ENCODE measurements at places on chromosomes 16 and 17. TPM values are rescaled to one million over a fixed set of nuclear protein-coding genes. Genes with fewer than 3 reads are reported as not detected.
A peak's percentile ranks its signal among the peaks of the same experiment; 100 is the strongest.

DNA sequence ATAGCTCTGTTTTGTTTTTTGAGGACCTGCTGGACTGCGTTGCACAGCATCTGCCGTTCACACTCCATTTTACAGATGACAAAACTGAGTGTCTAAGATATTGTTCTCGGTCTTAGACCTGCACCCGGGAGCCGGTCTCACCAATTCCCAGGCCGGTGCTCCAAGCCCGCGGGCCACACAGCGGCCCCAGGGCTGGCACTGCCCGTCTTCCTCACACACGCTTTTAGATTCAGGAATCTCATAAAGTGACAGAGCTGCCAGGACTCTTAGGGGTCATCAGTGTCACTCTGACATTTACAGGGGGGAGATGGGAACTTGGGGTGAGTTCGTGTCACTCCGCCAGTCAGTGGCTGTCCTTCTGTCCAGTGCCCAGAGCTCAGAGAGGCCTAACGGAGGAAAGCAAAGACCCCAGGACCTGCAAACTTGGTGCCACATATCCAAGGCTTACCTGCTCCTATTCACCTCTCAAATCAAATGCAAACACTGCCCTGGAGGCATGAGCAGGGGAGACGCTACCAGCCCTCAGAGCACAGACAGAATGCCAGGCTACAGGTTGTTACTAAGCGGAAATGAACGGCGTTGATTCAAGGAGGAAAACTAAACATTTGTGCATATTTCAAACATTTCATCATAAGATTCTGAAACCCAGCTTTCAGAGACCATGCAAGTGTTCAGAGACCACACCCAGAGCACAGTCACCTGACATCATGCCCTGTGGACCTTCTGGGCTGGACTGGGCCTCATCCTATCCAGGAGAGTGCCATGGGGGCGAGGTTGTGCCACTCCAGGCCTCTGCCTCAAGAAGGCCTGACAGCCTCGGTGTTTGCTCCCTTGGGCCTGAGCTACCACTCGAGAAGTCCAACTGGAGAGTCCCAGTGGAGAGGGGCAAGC, 29.5 kb downstream of the TNFRSF13B start:
- no peaks in the 10 kb centered on the region for H3K36me3 ChIP-seq
- H3K27me3 ChIP-seq = peaks cover 16% of the 10 kb centered on the region
- peak; percentile 66 for DNase-seq

DNA sequence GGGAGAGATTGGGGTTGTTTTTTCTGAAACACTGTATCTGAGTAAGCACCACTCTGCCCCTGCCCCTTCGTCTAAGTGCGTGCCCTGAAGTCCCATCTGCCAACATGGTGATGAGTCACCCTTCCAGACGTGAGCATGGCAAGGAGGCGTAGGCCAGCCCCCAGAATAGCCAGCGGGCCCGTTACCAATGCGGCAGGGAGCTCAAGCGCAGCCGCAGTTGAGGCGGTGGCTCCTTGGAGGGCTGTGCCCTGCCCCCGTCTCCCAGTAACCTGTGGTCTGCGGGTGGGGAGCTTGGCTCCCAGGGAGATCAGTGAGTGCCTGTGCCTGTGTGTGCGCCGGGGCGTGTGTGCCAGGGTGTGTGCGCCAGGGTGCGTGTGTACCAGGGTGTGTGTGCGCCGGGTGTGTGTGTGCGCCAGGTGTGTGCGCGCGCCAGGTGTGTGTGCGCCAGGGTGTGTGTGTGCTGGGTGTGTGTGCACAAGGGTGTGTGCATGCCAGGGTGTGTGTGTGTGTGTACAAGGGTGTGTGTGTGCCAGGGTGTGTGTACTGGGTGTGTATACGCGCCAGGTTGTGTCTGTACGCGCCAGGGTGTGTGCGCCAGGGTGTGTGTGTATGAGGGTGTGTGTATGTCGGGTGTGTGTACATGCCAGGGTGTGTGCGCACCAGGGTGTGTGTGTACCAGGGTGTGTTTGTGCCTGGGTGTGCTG, 98.6 kb upstream of the CHMP6 start:
- peaks cover 35% of the 10 kb centered on the region for H3K4me1 ChIP-seq
- no peaks in the 10 kb centered on the region for H3K27me3 ChIP-seq
- peak overlapping the region; percentile 14 for H3K4me3 ChIP-seq

DNA sequence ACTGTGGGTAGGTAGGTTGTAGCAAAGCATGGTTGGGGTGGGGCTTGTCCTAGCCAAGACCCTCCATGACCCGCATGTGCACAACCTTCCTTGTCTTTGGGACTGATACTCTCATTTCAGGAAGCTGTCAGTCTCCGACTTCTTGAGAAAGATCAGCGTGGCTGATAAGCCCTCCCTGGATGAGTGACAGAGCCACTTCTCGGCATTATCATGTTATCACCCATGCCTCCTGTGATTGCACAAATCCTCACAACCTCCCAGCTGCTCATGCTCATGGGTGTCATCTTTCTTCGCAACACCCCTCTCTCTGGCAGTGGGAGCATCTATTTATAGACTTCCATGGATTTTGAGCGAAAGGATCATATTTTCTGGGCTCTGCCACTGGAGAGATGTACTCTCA, 314.2 kb downstream of the FOXL1 start:
- H3K27me3 ChIP-seq = no peaks in the 10 kb centered on the region
- no peak for DNase-seq
- no peaks in the 10 kb centered on the region for H3K36me3 ChIP-seq

The ZFP90 gene
- 36.3 TPM for total RNA-seq
